CD4-positive, alpha-beta T cell treated with Interferon gamma for 1 hour (primary cell): ENCODE measurements at places on chromosomes 1 and 21.

- no peak for DNase-seq
Measured at GRCh38 chr1:87132284-87132870, 196.3 kb upstream of the LMO4 start.

DNA sequence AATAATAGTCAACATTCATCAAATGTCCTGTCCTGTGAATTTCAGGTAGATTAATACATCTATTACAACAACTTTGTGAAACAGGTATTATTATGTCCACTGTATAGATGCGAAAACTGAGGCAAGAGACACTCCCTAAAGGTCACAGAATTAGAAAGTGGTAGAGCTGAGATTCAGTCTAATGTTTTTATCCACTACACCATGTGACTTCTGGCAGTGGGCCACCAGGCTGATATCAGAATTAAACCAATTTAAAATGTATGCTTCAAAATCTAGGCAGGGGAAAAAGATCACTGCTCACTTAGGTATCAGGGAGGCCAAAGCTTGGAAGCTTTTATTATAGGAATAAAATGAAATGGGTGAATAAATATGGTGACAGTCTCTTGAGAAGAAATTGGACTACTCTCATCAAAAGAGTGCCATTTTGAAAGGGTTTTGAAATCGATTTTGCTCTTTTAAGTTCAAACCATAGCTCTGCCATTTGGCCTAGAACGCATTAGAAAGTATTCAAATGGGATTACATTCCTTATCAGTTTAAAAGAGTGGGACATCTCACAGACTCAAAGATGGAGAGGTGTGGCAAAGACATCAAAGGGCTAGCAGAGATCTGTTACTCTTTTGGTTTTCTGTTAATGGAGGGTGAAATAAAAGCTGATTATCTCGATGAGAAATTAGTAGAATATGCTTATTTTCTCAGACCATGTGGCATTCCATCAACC, 1.9 kb downstream of the DDAH1 start:
- DNase-seq: no peak

- DNase-seq: no peak
Measured at GRCh38 chr1:152039461-152039860, 2.7 kb upstream of the S100A11 start.

GRCh38 chr21:44093761-44094160, 13.4 kb upstream of the PWP2 start:
- DNase-seq: no peak

GRCh38 chr1:44233593-44233992, 20.3 kb downstream of the DMAP1 start:
- DNase-seq: no peak

- no peak for DNase-seq
Measured at GRCh38 chr1:80217377-80217986, 1211.0 kb upstream of the ADGRL4 start.

DNA sequence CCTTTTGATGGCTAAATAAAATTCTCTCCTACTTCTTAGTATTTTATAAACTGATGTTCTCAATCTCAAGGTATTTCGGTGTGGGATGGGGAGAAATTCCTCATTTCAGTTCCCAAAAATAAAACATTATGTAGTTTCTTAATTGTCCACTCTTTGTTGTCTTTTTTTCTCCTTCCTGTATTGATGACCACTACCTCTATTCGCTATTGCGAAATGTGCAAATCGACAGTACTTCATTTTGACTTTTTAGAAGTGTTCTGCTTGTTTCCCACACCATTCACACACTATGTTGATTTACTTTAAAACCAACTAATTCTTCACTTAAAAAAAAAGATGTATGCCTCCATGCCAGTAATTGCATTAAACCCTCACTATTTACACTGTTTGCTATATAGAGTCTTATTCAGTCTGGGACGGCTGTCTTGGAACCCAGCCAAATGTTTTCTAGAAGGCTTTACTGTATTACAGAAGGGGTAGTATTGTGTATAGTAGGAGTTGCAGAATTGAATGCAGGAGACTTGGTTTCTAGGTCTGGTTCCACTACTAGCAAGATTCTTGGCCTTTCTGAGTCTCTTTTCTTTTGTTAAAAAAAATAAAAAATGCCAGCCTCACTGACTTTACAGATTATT, 5.6 kb downstream of the RNF2 start:
- DNase-seq: no peak

- no peak for DNase-seq
Measured at GRCh38 chr1:184419350-184420161, 32.7 kb downstream of the C1orf21 start.

DNA sequence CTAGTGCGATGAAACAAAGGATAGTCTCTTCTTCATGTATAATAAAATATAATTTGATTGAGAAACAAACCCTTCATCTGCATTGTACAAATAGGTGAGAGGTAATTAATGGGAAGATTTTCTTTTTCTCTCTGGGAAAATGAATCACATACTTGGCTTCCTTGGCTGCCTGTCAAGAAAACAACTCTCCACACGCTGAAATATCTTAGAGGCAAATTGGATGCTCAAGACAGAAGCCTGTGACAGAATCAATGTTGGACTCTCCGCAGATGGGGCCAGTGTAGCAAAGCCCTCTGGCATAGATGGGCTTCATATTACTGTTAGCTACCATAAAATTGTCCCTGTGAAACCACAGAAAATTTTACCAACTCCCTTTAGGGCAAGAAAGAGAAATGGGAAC, 186.6 kb downstream of the GRIK1 start:
- no peak for DNase-seq

- no peak for DNase-seq
Measured at GRCh38 chr1:201708085-201708512, 120.9 kb upstream of the IPO9 start.

DNA sequence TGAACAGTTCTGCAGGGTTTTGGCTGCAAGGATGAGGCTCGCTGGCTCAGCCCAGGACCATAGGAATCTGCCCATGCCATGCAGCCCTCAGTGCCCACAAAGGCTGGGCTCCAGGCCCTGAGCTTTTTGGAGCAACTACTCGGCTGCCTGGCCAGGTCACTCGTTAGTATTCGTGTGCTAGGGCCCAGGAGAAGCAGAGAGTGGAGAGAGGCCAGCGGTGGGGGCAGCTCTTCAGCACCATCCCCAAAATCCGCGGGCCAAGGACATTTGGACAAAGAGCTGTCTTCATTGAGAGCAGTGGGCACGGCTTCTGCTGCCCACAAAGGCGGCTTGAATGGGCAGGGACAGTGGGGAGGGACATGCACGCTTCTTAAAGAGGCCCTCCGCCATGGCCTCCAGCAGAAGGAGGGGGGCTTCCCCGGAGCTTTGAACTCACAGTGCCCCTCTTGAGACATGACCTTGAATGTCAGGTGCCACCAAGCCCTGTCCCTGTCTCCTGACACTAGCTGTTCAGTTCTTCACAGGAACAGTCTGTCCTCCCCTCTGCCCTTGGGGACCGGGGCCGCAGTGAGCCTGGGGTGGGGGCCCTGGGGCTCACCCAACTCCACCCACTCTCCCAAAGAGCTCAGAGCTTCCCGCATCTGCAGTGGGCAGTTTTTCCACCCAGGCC, 106.1 kb upstream of the ARHGEF16 start:
- no peak for DNase-seq

GRCh38 chr1:45926330-45926729, 122.9 kb downstream of the MAST2 start:
- DNase-seq: no peak

DNA sequence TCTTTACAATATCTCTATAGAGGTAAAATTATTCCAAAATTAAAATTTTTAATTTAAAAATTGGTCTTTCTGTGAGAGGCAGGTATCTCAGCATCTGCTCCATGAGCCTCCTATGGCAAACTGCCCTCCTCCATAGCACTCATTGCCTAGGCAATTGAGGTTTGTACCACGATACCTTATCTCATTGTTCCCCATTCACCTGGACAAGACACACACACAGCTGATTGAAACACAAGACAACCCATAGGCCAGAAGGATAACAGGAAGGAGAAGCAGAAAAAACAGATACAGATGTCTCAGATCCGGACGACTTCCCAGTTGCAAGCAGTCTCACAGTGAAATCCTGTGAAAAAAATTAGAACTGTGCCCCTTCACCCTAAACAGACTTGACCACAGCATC, 24.3 kb downstream of the RHBDL2 start:
- DNase-seq: no peak

GRCh38 chr1:247156787-247157232, 15.0 kb downstream of the ZNF124 start:
- no peak for DNase-seq

- no peak for DNase-seq
Measured at GRCh38 chr1:96253246-96254035, 468.1 kb upstream of the PTBP2 start.
